Aorta (tissue), 5 donors: ENCODE measurements at places on chromosomes 1 and 21. TPM values are rescaled to one million over a fixed set of nuclear protein-coding genes. Genes with fewer than 3 reads are reported as not detected.
A peak's percentile ranks its signal among the peaks of the same experiment; 100 is the strongest.

The DMBX1 gene
- not detected for total RNA-seq

The FAM43B gene
- 0.52 TPM for total RNA-seq

The TMEM200B gene
- 18.9 TPM for total RNA-seq

The AMY1A gene
- not detected for total RNA-seq

The PKNOX1 gene
- total RNA-seq: 13.5 TPM

DNA sequence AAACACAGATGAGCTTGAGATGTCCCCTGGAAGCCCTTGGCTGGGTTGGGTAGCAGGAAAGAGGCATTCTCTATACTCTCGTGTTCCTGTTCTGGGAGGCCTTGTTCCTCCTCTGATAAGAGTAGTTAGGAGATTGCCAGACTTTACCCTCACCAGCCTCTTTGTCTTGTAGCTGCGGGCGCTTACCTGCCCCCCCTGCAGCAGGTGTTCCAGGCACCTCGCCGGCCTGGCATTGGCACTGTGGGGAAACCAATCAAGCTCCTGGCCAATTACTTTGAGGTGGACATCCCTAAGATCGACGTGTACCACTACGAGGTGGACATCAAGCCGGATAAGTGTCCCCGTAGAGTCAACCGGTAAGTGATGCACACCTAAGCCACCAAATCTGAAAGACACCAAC lies 5.2 kb downstream of the AGO1 start:
- no peak for DNase-seq

- no peak for DNase-seq
Measured at GRCh38 chr1:57272150-57272549, 151.7 kb downstream of the DAB1 start.

DNA sequence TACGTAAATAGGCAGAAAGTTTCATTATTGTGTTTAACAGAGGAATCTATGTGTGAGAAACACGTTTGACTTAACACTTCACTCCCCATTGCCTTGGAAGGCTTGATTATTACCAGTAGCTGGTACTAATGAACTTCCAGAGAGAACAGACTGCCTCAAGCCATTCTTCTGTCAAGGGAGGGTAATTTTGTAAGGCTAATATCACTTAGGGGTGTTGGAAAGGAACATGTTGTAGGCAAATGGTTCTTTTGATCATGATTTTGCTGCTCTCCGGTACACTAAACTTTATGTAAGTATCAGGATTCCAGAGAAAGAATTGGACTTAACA lies 1.8 kb downstream of the LAMC1 start:
- DNase-seq: no peak

- DNase-seq: no peak
Measured at GRCh38 chr1:230456478-230456877, 30.3 kb upstream of the PGBD5 start.

DNA sequence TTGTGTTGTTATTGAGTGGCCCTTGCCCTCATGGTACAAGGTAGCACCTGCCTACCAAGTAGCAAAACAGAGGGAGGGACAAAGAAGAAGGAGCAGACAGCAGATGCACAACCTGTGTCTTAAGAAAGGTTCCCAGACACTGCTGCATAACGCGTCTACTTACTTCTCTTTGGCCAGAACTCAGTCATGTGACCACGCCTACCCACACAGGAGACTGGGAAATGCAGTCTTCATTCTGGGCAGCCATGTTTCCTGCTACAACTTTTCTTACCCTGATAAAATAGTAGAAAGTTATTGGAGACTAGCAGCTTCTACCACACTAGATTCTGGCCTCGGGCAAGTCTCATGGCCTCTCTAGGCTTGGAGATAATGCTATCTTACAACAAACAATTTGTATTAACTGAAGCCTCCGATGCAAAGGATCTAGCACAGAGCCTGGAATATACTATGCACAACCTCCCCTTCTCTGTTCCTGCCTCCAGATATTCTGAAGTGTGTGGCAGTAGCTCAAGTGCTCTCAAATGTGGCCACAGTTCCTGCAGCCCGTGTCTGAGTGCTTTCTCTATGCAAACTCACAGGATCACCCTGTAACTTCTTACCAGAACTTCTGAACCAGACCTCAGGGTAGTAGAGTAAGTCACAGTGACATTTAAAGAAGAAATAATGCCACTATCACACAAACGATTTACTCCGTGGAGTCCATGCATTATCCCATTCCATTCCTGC lies 34.1 kb upstream of the BTG2 start:
- peak; percentile 83 for DNase-seq

DNA sequence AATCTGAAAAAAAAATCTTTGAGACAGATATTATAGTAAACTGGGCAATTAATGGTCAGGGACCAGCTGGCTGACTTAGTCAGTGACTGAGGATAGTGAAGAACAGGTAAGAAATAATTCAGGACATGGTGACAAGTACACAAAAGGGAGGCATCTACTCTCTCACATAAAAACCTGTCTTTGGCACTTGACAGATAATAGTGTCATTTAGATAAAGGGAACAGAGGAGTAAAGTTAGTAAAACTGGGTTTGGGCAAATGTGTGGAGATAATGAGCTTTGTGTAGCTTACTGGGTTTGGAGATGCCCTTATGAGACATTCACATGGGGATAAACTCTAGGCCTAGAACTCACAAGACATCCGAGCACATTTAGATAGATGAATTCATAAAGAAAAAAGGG lies 4.0 kb downstream of the SSX2IP start:
- DNase-seq: no peak

GRCh38 chr1:78651241-78651640 lies 1.6 kb downstream of the IFI44 start:
- no peak for DNase-seq

GRCh38 chr1:217369271-217369981 lies 261.5 kb downstream of the GPATCH2 start:
- no peak for DNase-seq

GRCh38 chr1:232211149-232211548 lies 418.8 kb downstream of the SIPA1L2 start:
- DNase-seq: no peak

GRCh38 chr21:29449306-29449950 lies 150.7 kb downstream of the BACH1 start:
- DNase-seq: no peak

DNA sequence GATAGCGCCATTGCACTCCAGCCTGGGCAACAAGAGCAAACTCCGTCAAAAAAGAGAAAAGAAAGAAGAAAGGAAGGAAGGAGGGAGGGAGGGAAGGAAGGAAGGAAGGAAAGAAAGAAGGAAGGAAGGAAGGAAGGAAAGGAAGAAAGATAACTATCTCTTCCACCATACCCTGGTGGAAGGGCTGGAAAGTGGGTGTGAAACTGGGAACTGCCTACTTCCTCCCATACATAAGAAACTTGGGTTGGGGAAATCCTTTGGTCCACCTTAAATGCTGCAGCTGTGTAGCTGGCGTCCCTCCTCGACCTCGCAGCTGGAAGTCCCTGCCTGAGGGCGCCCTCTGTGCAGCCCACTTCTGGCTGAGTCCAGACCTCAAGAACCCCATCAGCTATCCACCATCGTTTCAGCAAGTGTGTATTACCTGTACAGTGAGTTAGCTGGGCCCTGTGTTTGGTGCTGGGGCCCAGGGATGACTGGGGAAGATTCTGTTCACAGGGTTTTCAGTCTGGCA lies 4.6 kb upstream of the FAM167B start:
- DNase-seq: no peak

GRCh38 chr1:111242805-111243523 lies 15.5 kb downstream of the CHI3L2 start:
- DNase-seq: no peak

- no peak for DNase-seq
Measured at GRCh38 chr1:160952129-160952510, 2.5 kb downstream of the ITLN2 start.

- DNase-seq: no peak
Measured at GRCh38 chr21:44701541-44701940, 4.6 kb downstream of the KRTAP10-12 start.

DNA sequence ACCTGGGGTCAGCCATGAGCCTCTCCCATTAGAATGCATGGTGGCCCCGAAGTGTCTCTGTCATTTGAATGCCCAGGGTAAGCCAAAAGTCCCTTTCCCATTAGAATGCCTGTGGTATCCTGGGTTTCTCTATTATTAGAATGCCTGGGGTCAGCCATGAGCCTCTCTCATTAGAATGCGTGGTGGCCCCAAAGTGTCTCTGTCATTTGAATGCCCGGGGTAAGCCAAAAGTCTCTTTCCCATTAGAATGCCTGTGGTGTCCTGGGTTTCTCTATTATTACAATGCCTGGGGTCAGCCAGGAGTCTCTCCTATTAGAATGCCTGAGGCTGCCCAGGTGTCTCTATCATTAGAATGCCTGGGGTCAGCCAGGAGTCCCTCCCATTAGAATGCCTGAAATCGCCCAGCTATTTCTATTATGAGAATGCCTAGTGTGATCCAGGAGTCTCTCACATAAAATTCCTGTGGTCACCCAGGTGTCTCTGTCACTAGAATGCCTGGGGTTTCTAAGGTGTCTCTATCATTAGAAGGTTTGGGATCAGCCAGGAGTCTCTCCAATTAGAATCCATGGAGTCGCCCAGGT lies 65.5 kb downstream of the RNF187 start:
- DNase-seq: no peak

- peak; percentile 67 for DNase-seq
Measured at GRCh38 chr1:22673486-22674409, 20.7 kb downstream of the C1QB start.

DNA sequence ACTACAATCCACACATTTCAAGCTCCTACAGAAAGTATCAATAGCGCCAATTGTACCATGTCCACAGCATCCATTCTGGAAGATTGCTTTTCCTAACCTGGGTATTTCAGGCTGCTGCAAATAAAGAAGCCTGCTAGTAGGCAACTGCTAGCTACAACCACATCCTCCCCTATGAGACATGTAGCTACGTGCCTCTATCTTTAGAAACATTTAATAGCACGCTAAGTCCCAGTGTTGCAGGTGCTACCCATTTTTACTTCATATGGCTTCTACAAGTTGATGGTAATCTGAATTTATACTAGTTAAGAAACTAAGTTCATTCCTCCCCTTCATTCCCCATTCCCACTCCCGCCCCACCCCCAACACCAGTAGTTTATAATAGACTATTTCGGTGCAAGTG lies 7.4 kb upstream of the AMPD1 start:
- DNase-seq: no peak
